ENCODE measurements at places on chromosomes 7 and 10.

GRCh38 chr7:52682993-52683392 lies 352.4 kb upstream of the POM121L12 start:
- no peak for DNase-seq

- no peak for DNase-seq
These were observed 79.8 kb downstream of the GAD2 start for GRCh38 chr10:26296360-26296759.

GRCh38 chr7:128755075-128755818 lies 16.1 kb downstream of the CALU start:
- no peak for DNase-seq

GRCh38 chr10:5509691-5510090 lies 10.3 kb upstream of the CALML5 start:
- DNase-seq: no peak

DNA sequence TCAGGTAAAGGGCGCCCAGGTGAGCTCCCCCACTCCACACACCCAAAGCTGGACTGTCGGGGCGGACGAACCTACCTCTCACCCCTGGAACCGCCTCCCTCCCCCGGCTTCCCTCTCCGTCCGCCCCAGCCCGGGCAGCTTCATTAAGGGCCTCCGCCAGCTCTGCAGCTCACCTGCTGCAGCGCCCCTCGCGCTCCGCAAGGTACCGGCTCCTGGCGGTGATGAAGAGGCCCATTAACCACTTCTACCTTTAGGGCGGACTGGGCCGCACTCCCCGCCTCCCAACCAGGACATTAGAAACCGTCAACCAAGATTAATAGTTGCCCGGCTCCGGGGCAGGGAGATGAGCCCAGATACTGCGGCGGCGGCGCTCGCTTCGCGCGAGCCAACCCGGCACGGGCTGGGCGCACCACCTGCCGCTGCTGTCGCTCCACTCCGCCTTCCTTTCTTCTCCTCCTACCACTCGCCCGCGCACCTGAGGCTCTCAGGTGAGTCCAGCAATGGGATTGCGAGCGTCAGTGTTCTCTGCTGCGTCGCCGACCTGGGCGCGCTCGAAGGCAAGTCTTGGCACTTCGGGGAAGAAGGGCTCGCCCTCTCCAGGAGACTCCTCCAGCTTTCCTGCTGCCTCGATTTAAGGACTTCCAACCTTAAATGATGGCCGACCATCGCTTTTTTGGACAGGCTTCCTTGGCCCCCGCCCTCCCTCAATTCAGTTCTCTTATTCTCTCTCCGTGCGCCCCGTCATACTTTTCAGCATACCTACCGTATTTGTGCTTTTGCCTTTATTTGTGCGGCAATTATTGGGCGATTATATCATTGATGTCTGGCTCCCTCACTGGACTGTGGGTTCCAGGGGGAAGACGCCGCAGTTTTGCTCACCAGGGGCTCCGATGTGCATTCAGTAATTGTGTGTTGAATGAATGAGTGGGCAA lies 13.6 kb upstream of the KAZALD1 start:
- no peak for DNase-seq

DNA sequence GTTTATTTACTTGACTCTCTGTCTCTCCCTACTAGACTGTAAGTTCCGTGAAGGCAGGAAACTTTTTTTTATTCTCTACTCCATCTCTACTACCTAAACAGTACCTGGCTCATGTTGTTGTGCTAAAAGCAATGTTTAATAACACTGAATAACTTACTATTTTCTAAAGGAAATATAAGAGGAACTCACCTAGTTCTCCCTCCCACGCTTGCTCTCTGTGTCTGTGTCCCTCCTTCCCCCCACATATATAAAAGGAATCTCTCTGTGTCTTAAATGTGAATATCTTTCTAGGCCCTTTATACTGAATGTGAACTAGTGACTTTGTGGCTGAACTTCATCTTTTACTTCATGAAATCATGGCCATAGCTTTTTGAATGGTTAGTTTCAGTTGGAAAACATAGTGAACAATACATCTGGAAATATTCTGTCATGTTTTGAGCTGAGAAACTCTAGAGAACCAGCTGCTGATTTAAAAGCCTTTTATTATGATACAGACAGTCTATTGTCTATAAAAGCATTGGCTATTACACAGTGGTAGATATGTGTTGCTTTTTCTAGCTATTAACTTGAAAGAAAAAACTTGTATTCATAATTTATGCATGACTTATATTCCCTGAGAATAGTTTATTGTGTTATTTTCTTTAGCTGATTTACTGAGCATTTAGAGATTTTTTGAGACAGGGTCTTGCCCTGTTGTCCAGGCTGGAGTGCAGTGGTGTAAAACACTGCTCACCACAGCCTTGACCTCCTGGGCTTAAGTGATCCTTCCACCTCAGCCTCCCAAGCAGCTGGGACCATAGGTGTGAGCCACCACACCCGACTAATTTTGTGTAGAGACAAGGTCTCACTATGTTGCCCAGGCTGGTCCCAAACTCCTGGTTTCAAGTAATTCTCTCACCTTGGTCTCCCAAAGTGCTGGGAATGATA lies 42.5 kb downstream of the VCL start:
- no peak for DNase-seq

- DNase-seq: no peak
These were observed 165.2 kb downstream of the AMPH start for GRCh38 chr7:38465956-38466355.

DNA sequence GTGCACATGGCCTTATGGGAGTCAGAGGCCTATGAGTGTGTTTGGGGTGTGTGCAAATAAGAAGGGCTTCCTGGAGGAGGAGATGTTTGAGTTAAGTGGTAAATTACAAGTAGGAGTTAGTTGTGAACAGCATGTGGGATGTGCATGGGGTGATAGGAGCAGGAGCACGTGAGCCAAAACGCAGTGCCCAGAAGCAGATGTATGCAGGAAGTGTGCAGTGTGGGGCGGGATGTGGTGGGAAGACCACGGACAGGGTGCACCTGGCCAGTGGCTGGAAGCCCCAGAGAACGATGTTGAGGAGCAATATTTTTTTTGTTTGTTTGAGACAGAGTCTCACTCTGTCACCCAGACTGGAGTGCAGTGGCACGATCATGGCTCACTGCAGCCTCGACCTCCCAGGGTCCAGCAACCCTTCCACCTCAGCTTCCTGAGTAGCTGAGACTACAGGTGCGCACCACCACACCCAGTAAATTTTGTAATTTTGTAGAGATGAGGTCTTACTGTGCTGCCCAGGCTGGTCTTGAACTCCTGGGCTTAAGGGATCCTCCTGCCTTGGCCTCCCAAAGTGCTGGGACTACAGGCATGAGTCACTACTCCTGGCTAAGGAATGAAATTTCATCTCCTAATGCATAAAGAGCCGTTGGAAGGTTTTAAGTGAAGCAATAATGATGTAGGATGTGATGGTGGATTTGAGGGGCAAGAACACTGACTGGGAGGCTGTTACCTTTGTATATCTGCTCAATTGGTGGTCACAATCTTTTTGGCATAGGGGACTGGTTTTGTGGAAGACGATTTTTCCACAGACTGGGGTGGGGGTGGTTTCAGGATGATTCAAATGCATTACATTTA lies 78.4 kb downstream of the LYZL2 start:
- DNase-seq: no peak

GRCh38 chr10:118956802-118957442 lies 72.6 kb upstream of the NANOS1 start:
- no peak for DNase-seq

DNA sequence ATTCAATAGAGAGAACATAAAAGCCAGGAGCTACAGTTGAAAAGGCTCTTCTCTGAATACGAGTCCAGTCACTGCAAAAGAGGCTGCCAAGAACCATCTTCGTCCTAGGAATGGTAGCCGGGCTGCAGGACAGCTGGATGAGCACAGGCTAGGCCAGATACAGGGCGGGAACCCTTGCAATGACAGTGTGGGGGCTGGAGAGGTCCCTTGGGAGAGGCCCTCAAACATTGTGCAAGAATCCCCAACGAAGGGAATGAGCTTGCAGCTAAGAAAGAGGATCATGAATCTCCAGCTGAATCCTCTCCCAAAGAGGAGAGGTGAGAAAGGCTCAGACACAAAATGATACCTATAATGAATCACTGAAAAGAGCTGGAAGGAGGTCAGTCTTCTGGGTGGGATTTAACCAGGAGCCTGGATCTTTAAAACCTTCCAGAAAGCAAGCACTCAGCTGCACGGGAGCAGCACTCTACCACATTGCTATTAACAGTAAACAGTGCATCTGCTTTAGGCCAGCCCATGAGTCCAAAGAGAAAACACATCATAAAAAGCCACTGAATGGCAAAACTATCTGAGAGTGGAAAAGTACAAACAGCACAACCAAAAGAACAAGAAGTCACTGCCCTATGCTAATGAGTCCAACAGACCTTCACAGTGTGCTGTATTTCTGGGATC lies 287.9 kb downstream of the TNS3 start:
- no peak for DNase-seq

- no peak for DNase-seq
These were observed 62.5 kb upstream of the ATRNL1 start for GRCh38 chr10:115030483-115031200.

DNA sequence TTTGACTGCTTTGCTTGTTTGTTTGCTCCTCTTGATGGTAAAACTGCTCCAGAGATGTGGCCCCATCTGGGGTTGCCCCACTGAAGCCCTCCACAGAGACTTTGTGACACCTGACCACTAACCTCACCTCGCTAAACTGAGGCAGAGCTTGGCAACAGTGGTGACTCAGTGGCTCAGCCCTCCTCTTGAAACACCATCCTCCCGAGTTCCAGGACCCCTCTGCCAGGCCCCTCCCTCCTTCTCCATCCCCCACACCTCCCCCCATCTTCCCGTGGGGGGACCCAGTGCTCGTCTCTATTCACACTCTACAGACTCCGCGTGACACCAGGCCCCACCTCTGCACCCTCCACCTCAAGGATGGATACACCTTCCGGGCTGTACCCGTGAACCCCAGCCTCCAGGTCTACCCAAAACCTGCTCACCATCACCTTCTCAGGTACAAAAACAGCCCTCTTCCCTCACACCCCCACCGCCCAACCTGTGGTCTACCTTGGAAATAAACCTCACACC lies 19.0 kb upstream of the RET start:
- no peak for DNase-seq

GRCh38 chr10:129848696-129849451 lies 115.2 kb downstream of the EBF3 start:
- DNase-seq: no peak

- DNase-seq: no peak
These were observed 731 bp downstream of the CHCHD3 start for GRCh38 chr7:133081119-133081598.

DNA sequence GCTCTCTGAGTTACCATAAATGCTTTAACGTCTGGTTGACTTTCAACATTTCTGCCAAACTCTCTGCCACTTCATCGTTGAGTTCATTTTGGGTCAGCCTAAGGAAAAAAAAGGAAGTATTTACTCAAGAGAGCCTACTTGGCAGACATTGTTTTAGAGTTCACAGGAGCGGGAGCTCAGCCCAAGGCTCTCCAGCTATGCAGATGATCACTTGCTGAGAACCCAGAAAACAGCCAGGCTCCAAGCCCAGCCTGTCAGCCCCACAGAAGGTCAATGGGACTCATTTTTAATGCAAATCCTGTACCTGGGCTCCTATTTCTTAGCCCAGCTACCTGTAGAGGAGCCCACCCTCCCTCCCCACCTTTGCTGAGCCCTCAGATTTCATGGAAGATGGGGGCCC lies 45.5 kb downstream of the NOD1 start:
- no peak for DNase-seq

GRCh38 chr7:50303335-50304128 lies 984 bp upstream of the IKZF1 start:
- no peak for DNase-seq

DNA sequence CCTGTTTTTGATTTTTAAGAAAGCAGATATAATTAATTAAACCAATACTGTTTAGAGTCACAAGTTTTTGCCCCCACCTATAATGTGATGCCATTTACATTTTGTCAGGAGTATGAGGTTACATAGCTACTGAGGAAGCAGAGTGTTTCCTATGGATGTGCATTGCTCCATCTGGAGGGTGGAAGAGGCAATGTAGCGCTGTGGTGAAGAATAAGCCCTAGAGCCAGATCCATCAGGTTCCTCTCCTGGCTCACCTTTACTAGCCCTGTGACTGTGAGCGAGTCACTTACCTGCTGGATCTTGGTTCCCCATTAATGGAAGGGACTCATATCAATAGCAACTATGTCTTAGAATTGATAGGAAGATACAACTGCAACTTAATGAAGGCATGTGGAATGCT lies 216.0 kb downstream of the GPAM start:
- no peak for DNase-seq

GRCh38 chr7:151790095-151790829 lies 86.7 kb downstream of the PRKAG2 start:
- no peak for DNase-seq

- DNase-seq: no peak
These were observed 17.0 kb upstream of the WAPL start for GRCh38 chr10:86538547-86538946.

GRCh38 chr10:72503241-72503640 lies 122.6 kb downstream of the MICU1 start:
- no peak for DNase-seq

- no peak for DNase-seq
These were observed 62.4 kb downstream of the THNSL1 start for GRCh38 chr10:25078658-25079431.

DNA sequence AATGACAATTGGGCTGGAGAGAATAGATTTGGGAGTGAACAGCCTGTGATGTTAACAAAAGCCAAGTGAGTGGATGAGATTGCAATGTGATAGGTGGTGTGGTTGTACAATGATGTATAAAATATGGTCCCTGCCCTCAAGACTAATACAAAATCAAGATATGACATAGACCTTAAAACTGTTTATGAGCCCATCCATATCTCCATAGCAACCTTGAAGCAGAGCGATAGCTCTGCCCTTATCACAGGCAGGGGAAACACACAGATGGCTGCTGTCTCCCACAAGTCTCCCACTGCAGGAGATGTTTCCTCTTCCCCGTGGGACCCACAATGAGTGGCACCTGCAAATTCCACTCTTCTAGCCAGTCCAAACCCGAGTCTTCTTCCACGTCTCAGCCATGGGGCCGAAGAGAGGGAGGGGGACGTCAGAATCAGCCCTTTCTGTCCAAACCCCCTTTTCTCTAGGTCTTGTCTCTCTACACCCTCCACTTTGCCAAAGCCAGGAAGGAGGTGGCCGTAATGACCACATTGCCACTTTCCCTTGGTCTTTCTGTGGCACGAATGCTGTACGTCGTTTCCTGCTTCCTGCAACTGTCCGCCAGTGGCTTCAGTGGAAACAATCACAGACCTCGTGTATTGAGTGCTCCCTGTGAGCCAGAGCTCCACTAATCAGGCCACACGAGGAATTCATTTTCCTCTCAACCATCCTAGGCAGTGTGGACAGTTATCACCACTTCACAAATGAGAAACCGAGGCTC lies 7.5 kb upstream of the TBXAS1 start:
- no peak for DNase-seq

DNA sequence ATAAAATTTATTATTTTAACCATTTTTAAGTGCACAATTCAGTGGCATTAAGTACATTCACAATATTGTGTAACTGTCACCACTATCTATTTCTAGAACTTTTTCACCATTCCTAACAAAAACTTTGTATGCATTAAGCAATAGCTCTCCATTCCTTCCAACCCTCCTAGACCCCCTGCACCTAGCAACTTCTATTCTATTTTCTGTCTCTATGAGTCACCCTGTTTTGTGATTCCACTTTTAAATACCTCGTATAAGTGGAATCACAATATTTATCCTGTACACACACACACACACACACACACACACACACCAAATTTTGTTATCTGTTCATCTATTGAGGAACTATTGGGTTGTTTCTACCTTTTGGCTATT lies 89.2 kb downstream of the ARID5B start:
- no peak for DNase-seq

All from esophagus squamous epithelium (tissue), 5 donors.